ENCODE measurements at places on chromosomes 2 and 18. TPM values are rescaled to one million over a fixed set of nuclear protein-coding genes. Genes with fewer than 3 reads are reported as not detected.

- H3K4me3 ChIP-seq: no peak overlapping the region
- DNase-seq: no peak
- H3K27me3 ChIP-seq: no peaks in the 10 kb centered on the region
- H3K27ac ChIP-seq: no peak overlapping the region
- no peaks in the 10 kb centered on the region for H3K36me3 ChIP-seq
These were observed 64.2 kb downstream of the RBM43 start for GRCh38 chr2:151197184-151198108.

DNA sequence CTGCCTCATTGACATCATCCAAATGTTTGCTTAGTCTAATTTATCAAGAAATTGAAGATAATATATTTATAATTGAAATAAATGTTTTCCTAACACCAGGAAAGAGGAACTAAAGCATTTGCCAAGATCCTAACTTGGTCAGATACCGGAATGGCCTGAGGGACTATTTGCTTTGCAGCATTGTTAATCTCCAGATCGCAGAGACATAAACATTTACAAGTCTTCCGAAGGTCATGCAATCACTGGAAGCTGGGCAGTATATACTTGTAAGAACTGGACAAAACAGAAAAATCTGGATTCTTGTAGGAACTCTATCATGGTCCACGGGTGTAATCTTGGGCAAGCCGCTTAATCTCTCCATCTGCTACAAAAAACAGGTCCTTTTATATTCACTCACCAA, 42.2 kb downstream of the CYBRD1 start:
- H3K36me3 ChIP-seq: no peaks in the 10 kb centered on the region
- DNase-seq: no peak
- H3K27me3 ChIP-seq: no peaks in the 10 kb centered on the region
- no peaks in the 10 kb centered on the region for H3K4me1 ChIP-seq
- H3K27ac ChIP-seq: no peak overlapping the region
- H3K4me3 ChIP-seq: no peak overlapping the region

DNA sequence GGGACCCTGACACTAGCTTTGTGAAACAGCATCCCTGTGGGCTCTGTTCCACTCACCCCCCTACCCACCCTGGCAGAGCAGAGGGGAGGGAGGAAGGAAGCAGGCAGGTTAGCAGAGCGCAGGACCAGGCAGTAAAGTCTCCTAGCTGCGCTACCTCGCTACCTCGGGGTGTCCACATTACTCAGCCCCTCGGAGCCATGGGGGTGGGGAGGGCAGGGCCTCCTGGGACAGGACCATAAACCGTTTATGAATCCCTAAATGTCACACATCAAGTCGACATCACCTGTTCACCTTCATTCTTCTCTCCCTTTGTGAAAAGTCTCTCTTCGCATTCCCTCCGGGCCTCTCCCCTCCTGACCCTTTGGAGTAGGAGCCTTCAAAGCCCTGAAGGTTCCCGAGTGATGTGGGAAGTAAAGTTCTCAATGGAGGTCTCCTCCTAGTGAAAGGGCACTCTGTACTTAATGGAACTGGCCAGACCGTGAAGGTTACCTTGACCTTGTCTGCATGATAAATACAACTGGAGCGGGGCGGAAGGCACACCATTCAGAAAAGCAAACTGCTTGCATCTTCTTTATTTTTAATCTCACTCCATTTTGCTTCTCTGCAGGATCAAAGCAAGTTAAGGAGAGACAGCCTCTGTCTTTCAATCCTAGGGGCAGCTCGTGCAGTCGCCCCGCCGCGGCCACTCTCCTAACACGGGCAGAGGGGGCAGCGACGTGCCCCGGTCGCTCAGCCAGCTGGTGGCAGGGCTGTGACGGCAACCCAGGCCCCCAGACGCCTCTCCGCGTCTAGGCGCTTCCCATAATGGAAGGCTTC, 23.7 kb upstream of the SMAD7 start:
- no peaks in the 10 kb centered on the region for H3K27me3 ChIP-seq
- H3K27ac ChIP-seq: peak overlapping the region; percentile 97
- no peak overlapping the region for H3K4me3 ChIP-seq
- peak; percentile 36 for DNase-seq
- H3K4me1 ChIP-seq: peaks cover 13% of the 10 kb centered on the region
- H3K36me3 ChIP-seq: no peaks in the 10 kb centered on the region

GRCh38 chr18:44668270-44668975, 12.3 kb upstream of the SETBP1 start:
- H3K4me3 ChIP-seq: no peak overlapping the region
- H3K36me3 ChIP-seq: no peaks in the 10 kb centered on the region

DNA sequence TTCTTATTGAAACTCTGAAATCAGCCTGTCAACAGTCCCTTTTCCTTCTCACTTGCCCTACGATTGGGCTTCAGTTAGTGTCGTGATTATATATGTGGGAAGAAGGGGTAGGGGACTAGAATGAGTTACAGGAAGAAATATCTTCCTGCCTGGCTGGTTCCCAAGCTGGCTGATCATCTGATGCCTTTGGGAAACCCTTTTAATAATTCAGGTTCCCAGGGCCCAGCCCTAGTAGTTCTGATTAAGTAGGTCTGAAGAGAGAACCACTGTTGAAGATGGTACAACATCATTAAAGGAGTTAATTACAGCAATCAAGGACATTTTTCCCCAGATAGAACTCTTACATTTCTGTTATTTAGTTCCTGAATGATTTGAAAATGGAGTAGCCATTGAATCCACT, 110.1 kb upstream of the EML6 start:
- no peak overlapping the region for H3K4me3 ChIP-seq
- H3K36me3 ChIP-seq: peaks cover 7% of the 10 kb centered on the region
- H3K27me3 ChIP-seq: no peaks in the 10 kb centered on the region
- no peak for DNase-seq

DNA sequence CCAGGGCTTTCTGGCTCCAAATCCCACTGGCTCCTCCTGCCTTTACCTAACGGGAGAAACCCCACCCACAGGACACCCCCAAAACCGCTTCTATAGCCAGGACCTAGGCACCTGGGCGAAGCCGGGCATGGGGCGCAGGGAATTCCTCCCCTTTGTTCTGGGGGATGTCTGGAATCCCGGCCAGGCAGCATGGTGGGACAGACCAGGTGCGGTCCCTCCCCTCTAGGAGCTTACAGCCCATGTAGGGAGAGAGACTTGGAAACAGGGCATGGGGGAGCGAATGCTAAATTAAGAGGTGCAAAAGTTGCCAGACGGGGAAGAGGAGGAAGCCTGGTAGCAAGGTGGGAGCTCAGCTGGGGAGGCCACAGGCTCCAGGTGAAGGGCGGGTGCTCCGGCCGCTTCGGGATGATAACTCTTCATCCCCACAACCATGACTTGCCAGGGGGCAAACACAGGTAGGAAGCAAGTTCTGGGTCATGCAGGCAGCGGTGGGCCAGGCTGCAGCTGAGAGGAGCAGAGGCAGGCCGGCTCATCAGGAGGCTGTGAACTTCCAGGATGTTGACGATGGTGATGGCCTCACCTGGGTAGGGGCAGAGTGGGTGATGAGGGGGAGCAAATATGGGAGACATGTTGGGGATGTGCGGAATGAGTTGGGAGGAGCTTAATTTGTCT, 1.3 kb downstream of the TMEM37 start:
- peak overlapping the region; percentile 94 for H3K27ac ChIP-seq
- DNase-seq: no peak
- H3K36me3 ChIP-seq: no peaks in the 10 kb centered on the region
- H3K27me3 ChIP-seq: no peaks in the 10 kb centered on the region
- H3K4me3 ChIP-seq: peak overlapping the region; percentile 64

- no peaks in the 10 kb centered on the region for H3K36me3 ChIP-seq
- DNase-seq: no peak
- H3K27me3 ChIP-seq: no peaks in the 10 kb centered on the region
- no peak overlapping the region for H3K4me3 ChIP-seq
- H3K27ac ChIP-seq: no peak overlapping the region
- peaks cover 4% of the 10 kb centered on the region for H3K4me1 ChIP-seq
These were observed 7.2 kb upstream of the KLHL29 start for GRCh38 chr2:23377771-23378170.

- H3K36me3 ChIP-seq: no peaks in the 10 kb centered on the region
- H3K27me3 ChIP-seq: no peaks in the 10 kb centered on the region
- H3K4me3 ChIP-seq: no peak overlapping the region
- H3K4me1 ChIP-seq: no peaks in the 10 kb centered on the region
- no peak for DNase-seq
These were observed 467.1 kb downstream of the MBD2 start for GRCh38 chr18:53757328-53757727.

GRCh38 chr2:105382177-105382576, 16.7 kb downstream of the FHL2 start:
- H3K36me3 ChIP-seq: peaks cover 18% of the 10 kb centered on the region
- peaks cover 29% of the 10 kb centered on the region for H3K4me1 ChIP-seq
- no peaks in the 10 kb centered on the region for H3K27me3 ChIP-seq
- no peak overlapping the region for H3K27ac ChIP-seq
- H3K4me3 ChIP-seq: no peak overlapping the region

DNA sequence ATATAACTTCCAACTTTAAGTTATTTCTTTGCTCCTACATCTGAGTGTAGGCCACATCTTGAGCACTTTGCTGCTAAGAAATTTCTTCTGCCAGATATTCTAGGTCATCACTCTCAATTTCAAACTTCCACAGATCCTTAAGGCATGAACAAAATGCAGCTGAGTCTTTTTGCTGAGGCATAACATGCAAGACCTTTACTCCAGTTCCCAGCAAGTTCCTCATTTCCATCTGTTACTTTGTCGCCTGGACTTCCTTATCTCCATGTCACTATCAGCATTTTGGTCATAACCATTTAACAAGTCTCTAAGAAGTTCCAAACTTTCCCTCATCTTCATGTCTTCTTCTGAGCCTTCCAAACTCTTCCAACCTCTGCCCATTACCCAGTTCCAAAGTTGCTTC, 1077.3 kb upstream of the TMEFF2 start:
- H3K4me1 ChIP-seq: no peaks in the 10 kb centered on the region
- no peaks in the 10 kb centered on the region for H3K36me3 ChIP-seq
- no peak overlapping the region for H3K27ac ChIP-seq
- no peaks in the 10 kb centered on the region for H3K27me3 ChIP-seq
- no peak for DNase-seq

DNA sequence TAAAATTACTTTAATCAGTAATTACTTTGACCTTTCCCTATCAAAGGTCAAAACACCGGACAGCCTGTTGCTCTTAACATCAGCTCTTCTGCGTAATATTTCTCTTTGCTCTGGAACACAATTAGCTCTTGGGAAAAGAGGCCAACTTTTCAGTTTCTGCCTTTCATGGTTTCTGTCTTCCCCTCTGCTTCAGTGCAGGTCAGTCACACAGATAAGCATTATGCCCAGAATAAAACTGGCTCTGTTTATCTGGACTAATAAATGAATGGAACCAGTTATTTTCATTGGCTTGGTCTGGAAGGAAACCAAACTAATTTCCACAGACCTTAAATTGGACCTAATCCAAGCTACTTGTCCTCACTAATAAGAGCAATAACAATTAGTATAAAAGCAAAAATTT, 26.2 kb upstream of the GALNT3 start:
- no peaks in the 10 kb centered on the region for H3K27me3 ChIP-seq
- no peak overlapping the region for H3K4me3 ChIP-seq
- no peaks in the 10 kb centered on the region for H3K36me3 ChIP-seq

DNA sequence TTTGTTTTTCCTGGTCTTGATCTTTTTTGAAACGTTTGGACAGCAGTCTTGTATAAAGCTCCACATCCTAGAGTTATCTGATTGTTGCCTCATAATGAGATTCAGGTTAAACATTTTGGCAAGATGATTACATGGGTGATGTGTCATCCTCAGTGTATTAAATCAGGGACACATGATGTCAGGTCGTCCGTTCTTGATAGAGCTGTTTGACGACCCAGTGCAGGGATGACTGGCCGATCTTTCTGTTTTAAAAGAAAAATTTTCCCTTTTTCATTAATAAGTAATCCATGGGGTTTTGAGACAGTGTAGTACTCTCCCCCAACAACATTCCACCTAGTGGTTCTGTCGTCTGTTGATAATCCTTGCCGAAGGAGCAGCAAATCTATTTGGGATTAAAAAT, 44.5 kb upstream of the SERPINB2 start:
- no peaks in the 10 kb centered on the region for H3K36me3 ChIP-seq
- no peaks in the 10 kb centered on the region for H3K4me1 ChIP-seq
- no peak for DNase-seq
- H3K4me3 ChIP-seq: no peak overlapping the region
- H3K27me3 ChIP-seq: no peaks in the 10 kb centered on the region

GRCh38 chr2:160140471-160140870, 59.6 kb downstream of the ITGB6 start:
- peaks cover 3% of the 10 kb centered on the region for H3K4me1 ChIP-seq
- H3K27ac ChIP-seq: no peak overlapping the region
- H3K36me3 ChIP-seq: no peaks in the 10 kb centered on the region
- no peaks in the 10 kb centered on the region for H3K27me3 ChIP-seq
- no peak overlapping the region for H3K4me3 ChIP-seq

GRCh38 chr18:73848656-73849055, 299.0 kb downstream of the FBXO15 start:
- peak; percentile 31 for DNase-seq
- H3K27me3 ChIP-seq: no peaks in the 10 kb centered on the region
- H3K27ac ChIP-seq: peak overlapping the region; percentile 38
- no peaks in the 10 kb centered on the region for H3K36me3 ChIP-seq
- H3K4me1 ChIP-seq: peaks cover 26% of the 10 kb centered on the region

DNA sequence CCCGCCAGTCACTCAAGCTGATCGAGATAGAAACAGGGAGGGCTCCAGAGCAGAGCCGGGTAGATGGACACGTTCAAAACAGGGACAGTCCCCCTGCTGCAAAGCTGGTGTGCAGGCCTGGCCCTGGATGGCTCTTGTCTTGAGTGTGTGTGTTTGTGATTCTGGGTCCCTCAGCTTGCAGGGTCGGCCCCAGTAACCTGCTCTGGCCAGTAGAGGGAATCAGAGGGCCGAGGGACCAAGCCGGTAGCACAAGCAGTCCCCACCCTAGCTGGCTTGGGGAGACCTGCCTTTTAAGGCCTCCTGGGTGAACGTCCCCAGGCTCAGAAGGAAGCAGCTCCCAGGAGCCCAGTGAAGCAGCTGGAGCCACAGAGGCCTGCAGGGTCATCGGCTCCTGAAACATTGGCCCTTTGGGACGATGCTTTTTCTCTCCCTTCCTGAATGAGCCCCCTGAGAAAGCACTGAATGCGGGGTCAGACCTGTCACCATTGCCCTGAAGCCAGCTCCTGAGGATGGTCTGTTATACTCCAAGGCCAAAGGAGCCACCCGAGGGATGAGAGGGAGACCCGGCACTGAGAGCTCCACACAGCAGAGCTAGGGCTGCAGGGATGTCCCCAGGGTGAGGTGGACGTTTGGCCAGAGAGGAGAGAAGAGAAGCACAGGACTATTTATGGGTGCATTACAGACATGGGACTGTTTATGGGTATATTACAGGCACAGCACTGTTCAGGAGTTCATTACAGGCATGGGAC, 15.4 kb upstream of the MLPH start:
- H3K27ac ChIP-seq: no peak overlapping the region
- H3K4me1 ChIP-seq: peaks cover 19% of the 10 kb centered on the region
- no peaks in the 10 kb centered on the region for H3K27me3 ChIP-seq
- DNase-seq: peak; percentile 43

The SLC14A1 gene
- 6.2 TPM for total RNA-seq

The TSPYL6 gene
- 0.54 TPM for total RNA-seq

The BCL11A gene
- 12.8 TPM for total RNA-seq

The TRABD2A gene
- not detected for total RNA-seq

The CENPO gene
- 6.1 TPM for total RNA-seq

The MYO5B gene
- 58.2 TPM for total RNA-seq

The PLEKHA3 gene
- 14.1 TPM for total RNA-seq
